ENCODE measurements at places on chromosomes 2 and 18. TPM values are rescaled to one million over a fixed set of nuclear protein-coding genes. Genes with fewer than 3 reads are reported as not detected.

The DOCK10 gene
- 32.6 TPM for total RNA-seq

The LPIN1 gene
- 19.4 TPM for total RNA-seq

The OSR1 gene
- total RNA-seq = 1.9 TPM

The HDAC4 gene
- 16.8 TPM for total RNA-seq

The ADD2 gene
- not detected for total RNA-seq

Data from SJSA1 (cell line).